Bone marrow (tissue), 2 donors: ENCODE measurements at places on chromosomes 12 and 14.

DNA sequence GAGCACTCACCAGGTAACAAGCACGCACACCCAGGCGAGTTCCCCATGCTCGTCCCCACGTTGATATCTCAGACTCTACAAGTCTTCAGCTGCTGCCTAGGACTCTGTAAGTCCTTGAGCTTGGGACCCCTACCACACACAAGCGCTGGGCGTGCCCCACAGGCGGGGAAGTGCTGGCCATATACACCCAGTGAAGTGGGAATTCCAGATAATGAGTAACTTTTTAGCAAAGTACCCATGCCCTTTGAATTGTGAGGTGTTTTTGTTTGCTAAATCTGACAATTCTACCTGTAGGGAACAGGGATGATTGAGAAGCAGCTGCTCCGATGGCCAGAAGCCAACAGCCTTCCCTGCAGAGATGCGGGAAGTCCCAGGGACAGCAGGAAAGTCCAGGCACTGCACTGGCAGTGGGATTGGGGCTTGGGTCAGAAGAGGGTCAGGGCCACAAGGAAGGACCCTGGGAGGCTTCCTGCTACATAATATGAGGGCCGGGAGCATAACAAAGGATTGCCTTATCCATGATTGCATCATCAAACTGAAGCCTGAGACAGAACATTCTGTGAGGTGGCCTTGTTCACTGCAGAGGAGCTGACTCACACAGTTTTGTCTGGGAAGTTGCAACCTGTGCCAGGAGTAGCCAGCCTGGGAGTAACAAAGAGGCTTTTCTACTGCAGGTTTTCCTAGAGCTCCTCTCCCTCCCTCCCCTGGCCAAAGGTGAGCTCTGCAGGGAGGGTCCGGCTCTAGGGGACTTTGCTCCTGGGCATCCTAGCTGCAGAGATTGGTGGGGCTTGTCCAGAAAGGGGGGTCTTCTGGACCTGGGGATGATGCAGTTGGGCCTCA, 13.2 kb upstream of the SERPINA3 start:
- no peak for DNase-seq

- no peak for DNase-seq
Measured at GRCh38 chr12:105280966-105281693, 45.2 kb upstream of the APPL2 start.

DNA sequence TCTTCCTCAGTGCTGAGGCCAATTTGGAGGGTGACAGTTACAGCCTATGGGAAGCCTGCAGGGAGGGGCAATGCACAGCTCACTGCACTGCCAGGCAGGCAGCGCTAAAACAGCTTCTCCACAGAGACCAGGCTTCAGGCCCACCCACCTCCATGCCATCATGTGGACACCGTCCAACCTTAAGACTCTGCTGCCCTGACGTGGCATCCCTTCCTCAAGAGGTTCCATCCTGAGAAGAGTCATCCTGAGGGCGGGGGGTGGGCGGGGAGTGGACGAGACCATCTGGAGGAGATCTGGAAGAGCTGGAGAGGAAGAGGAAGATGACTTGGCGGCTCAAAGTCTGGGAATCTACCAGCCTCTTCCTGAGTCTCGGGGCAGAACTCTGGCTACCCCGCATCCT, 8.4 kb upstream of the ACVRL1 start:
- no peak for DNase-seq

DNA sequence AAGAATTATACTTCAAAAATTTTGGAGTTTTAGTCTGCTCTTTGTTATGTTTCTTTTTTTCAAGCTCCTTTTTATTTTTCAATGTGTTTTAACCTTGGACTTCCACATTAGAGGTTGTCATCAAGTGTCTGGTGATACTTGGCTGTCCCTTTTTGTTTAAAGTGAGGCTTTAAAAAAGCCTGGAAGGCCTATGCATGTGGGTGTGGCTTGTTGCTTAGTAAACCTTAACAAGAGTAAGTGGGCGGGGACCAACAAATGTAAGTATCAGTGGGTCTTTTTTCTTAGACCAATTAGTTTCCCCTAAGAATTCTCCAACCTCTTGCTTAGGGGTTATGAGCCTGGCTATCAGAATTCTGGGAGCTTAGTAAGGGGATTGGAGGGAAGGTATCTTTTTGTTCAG, 26.4 kb downstream of the HCFC2 start:
- DNase-seq, result no peak

- DNase-seq, result no peak
Measured at GRCh38 chr14:94654071-94654861, 42.1 kb downstream of the SERPINA3 start.

DNA sequence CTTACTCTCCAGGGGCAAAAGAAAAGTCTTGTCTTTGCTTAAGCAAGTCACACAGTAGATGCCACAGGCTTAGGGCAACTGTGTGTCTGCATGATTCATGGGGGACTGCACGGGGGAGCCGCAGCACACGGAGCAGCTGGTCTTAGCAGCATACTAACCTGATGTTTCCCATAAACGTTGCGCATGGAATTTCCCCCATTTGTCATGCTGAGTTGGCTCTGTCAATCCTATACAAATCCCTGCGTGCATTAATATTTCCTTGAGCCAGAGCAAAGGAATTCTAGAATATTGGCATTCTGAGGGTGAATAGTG, 71.2 kb downstream of the SAMD4A start:
- no peak for DNase-seq
